Vagina (tissue), 2 donors: ENCODE measurements at places on chromosomes 11 and 22. TPM values are rescaled to one million over a fixed set of nuclear protein-coding genes. Genes with fewer than 3 reads are reported as not detected.

MYOD1 gene
- not detected for total RNA-seq

P2RX6 gene
- 1.7 TPM for total RNA-seq

ZP1 gene
- total RNA-seq: not detected

MAP6 gene
- total RNA-seq: 6.9 TPM

PRR33 gene
- not detected for total RNA-seq

POLR2F gene
- total RNA-seq: 57.9 TPM

SERPIND1 gene
- total RNA-seq: not detected

CELF1 gene
- 100 TPM for total RNA-seq

SPTBN2 gene
- 117 TPM for total RNA-seq

DNA sequence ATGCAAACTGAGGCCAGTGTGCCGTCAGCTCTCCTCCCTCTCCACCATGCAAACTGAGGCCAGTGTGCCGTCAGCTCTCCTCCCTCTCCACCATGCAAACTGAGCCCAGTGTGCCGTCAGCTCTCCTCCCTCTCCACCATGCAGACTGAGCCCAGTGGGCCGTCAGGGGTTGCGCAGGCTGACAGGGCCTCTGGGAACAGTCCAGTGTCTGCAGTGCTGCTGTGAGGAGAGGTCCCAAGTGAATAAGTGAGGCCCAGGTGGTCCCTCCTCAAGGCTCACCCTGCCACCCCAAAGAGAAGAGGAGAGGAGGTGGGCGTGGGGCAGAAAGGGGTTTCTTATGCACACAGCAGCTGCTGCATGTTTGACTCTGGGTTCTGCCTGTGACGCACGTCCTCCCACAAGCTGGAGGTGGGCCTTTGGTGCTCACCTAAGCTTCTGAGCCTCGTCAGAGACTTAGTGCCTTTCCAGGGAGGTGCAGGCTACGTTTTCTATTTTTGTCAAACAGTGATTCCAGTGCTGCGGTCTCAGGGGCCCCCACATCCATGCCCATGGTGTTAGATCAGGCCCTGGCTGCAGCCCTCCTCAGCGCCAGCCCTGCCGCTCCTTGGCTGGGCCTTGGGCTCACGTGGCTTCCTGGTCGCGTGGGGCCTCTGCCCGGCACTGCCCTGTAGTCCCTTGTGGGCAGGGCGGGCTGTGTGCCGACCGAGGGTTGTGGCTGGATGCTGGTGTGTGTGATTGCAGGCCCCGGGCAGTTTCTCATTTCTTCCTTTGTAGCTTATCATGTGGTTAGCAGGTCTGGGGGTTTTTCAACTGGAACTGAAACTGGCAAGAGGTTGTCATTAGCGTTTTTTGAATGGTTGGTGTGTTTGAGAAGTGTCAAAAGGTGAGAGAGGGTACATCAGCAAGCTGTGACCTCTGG, 7.1 kb downstream of the TPCN2 start:
- H3K4me3 ChIP-seq: no peak overlapping the region
- DNase-seq: no peak
- no peaks in the 10 kb centered on the region for H3K27me3 ChIP-seq
- H3K36me3 ChIP-seq: peaks cover 16% of the 10 kb centered on the region
- peaks cover 30% of the 10 kb centered on the region for H3K4me1 ChIP-seq

- H3K4me1 ChIP-seq: peaks cover 8% of the 10 kb centered on the region
- no peaks in the 10 kb centered on the region for H3K36me3 ChIP-seq
- no peaks in the 10 kb centered on the region for H3K27me3 ChIP-seq
- H3K27ac ChIP-seq: no peak overlapping the region
- DNase-seq: no peak
Observed at GRCh38 chr11:74538680-74539079, 45.2 kb upstream of the LIPT2 start.

- H3K4me1 ChIP-seq: no peaks in the 10 kb centered on the region
- H3K27ac ChIP-seq: no peak overlapping the region
- no peak overlapping the region for H3K4me3 ChIP-seq
- DNase-seq: no peak
- H3K36me3 ChIP-seq: no peaks in the 10 kb centered on the region
Observed at GRCh38 chr11:78941226-78941851, 366.7 kb upstream of the NARS2 start.

DNA sequence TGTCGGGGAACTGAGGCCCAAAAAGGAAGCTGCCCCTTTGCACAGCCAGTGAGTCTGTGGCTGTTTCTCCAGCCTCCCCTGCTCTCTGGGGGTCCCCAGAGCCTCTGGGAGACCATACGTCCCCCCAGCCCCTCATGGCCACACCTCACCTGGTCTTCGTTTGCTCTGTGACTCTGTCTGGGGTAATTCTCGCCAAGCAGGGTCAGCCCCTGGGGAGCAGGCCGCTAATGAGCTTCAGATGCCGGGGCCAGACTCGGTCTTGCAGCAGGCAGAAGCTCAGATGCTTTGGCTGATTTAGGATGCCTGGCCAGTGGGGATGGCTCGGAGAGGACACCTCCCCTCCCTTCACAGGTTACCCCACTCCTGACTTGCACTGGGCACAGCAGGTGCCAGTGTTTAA, 24.1 kb upstream of the WNT11 start:
- DNase-seq: no peak
- no peaks in the 10 kb centered on the region for H3K36me3 ChIP-seq
- no peak overlapping the region for H3K27ac ChIP-seq
- H3K27me3 ChIP-seq: no peaks in the 10 kb centered on the region

- peaks cover 19% of the 10 kb centered on the region for H3K4me1 ChIP-seq
- DNase-seq: no peak
- H3K27ac ChIP-seq: peak overlapping the region; percentile 49
- H3K36me3 ChIP-seq: no peaks in the 10 kb centered on the region
Observed at GRCh38 chr11:76747915-76748860, 35.0 kb upstream of the TSKU start.

GRCh38 chr11:83403691-83404389, 117.7 kb upstream of the CCDC90B start:
- no peaks in the 10 kb centered on the region for H3K4me1 ChIP-seq
- H3K27me3 ChIP-seq: no peaks in the 10 kb centered on the region
- no peak overlapping the region for H3K27ac ChIP-seq
- H3K36me3 ChIP-seq: no peaks in the 10 kb centered on the region
- no peak overlapping the region for H3K4me3 ChIP-seq
- DNase-seq: no peak

DNA sequence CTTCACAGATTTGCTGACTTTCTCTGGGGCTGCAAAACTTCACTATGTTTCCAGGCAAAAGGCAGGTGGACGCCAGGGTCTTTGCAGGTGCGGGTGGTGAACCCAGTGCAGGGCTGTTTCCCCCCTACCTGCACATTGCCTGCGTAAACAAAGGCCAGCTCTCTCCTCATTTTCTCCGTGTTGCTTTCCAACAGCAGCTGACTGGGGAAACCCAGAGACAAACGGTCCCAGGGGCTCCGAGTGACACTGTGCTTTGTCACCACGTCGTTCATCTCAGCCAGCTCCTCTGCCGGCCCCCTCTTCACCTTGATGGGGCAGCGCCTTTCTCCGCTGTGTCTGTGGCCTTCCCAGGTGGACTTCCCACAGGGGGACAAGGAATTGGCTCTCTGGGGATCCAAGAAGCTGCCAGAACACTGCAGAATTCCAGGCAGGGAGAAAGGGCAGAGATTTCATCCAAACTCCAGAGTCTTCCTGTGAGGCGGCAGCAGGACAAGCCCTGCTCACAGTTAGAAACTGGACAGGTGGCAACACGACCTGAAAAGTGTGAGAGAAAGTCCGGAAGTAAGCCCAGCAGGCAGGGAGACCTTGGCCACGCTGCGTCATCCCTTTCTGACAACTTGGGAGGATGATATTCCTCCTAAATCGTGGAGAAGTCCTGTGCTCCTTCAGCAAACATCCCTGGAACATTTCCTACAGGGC, 1493.7 kb downstream of the TBC1D22A start:
- no peak overlapping the region for H3K4me3 ChIP-seq
- no peaks in the 10 kb centered on the region for H3K27me3 ChIP-seq
- no peak for DNase-seq
- no peaks in the 10 kb centered on the region for H3K36me3 ChIP-seq
- no peak overlapping the region for H3K27ac ChIP-seq

- no peak overlapping the region for H3K27ac ChIP-seq
- H3K27me3 ChIP-seq: no peaks in the 10 kb centered on the region
- H3K4me1 ChIP-seq: no peaks in the 10 kb centered on the region
- no peaks in the 10 kb centered on the region for H3K36me3 ChIP-seq
- H3K4me3 ChIP-seq: no peak overlapping the region
- DNase-seq: no peak
Observed at GRCh38 chr22:45399712-45400445, 13.5 kb downstream of the SMC1B start.

DNA sequence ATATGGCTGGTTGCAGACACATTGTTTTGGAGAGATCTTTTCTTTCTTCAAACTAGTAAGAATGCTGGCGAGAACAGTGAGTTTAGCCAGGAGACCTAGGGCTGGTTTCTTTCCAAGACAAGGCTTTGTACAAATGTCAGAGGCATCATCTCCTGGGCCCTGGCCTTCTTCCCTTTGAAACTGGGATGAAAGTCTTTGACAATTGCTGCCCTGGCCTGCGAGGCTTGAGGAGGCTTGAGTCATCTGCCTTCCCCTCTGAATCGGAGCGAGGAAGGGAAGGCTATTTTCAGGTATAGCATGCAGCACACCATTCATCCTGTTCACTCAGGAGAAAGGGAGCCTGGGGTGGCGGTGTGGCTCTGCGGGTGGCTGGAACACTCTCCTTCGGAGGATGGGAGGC, 21.5 kb upstream of the PARVG start:
- H3K4me3 ChIP-seq: no peak overlapping the region
- H3K27ac ChIP-seq: no peak overlapping the region
- no peaks in the 10 kb centered on the region for H3K27me3 ChIP-seq
- no peak for DNase-seq
- H3K36me3 ChIP-seq: no peaks in the 10 kb centered on the region

- no peak overlapping the region for H3K4me3 ChIP-seq
- no peak for DNase-seq
- H3K27ac ChIP-seq: no peak overlapping the region
- H3K27me3 ChIP-seq: no peaks in the 10 kb centered on the region
Observed at GRCh38 chr11:104090767-104091166, 54.3 kb downstream of the DDI1 start.

- peak overlapping the region; percentile 75 for H3K27ac ChIP-seq
- no peak for DNase-seq
- H3K36me3 ChIP-seq: no peaks in the 10 kb centered on the region
- H3K4me1 ChIP-seq: peaks cover 65% of the 10 kb centered on the region
- no peaks in the 10 kb centered on the region for H3K27me3 ChIP-seq
Observed at GRCh38 chr11:62394825-62395538, 23.9 kb upstream of the SCGB1A1 start.

DNA sequence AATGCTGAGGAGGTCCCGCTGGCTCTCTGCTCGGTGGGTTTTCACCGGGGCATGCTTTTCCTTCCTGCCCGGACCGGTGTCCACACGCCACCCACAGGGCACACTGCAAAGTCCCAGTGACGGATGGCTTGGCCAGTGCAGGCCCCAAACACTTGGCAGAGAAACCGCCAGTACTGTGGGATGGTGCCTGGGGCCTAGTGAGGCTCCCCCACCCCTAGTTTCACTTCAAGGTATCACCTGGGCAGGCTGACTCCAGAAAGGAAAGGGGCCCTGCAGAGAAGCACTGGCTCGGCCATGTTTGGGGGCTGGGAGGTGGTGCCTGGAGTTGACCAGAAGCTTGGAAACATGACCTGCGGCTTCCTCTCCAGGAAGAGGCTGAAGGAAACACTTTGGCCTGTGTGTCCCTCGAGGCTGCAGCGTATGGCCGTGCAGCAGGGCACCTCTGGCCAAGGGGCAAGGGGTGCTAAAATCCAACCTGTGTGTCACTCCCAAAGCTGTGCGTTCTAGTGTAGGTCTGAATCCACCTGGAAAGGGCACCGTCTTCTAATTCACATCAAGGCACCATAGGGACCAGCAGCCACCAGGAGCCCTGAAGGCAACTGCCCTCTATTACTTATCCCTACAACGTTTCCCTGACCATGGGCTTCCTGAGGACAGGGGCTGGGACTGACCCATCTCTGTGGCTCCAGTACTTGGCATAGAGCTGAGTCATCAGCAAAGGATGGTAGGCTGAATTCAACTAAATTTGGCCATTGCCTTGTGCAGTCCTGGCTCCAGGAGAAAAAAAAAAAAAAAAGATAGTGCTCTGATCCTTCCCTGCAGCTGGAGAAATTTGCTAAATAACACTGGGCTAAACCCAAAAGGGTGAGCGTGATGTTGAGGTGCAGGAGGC, 22.6 kb downstream of the TPBGL start:
- DNase-seq: no peak
- peaks cover 7% of the 10 kb centered on the region for H3K36me3 ChIP-seq
- H3K4me1 ChIP-seq: peaks cover 9% of the 10 kb centered on the region
- H3K27ac ChIP-seq: no peak overlapping the region
- H3K27me3 ChIP-seq: no peaks in the 10 kb centered on the region
- H3K4me3 ChIP-seq: no peak overlapping the region

DNA sequence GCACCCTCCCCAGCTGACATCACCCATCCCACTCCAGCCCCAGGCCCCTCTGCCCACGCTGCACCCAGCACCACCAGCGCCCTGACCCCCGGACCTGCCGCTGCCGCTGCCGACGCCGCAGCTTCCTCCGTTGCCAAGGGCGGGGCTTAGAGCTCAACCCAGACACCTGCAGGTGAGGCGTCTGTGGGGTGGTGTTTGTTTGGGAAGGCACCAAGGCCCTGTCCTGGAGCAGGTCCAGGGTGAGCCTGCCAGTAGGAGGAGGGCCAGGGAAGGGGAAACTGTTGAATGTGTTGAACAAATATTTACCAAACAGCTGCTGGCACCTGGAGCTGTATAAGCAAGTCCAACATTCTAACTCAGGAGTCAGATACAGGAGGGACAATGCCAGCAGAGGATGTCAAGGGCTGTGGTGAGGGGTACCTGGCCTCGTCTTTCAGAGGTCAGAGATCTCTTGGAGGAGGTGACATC, 3.1 kb downstream of the VEGFB start:
- no peaks in the 10 kb centered on the region for H3K36me3 ChIP-seq
- peak overlapping the region; percentile 56 for H3K27ac ChIP-seq
- no peak overlapping the region for H3K4me3 ChIP-seq
- no peak for DNase-seq
- H3K27me3 ChIP-seq: no peaks in the 10 kb centered on the region
- peaks cover 55% of the 10 kb centered on the region for H3K4me1 ChIP-seq

GRCh38 chr11:123431619-123432018, 1.6 kb downstream of the GRAMD1B start:
- no peaks in the 10 kb centered on the region for H3K27me3 ChIP-seq
- no peak overlapping the region for H3K4me3 ChIP-seq
- no peak for DNase-seq
- no peaks in the 10 kb centered on the region for H3K36me3 ChIP-seq

GRCh38 chr11:129230006-129230405, 37.9 kb upstream of the ARHGAP32 start:
- no peak overlapping the region for H3K4me3 ChIP-seq
- H3K27ac ChIP-seq: no peak overlapping the region

GRCh38 chr11:64582885-64583284, 8.1 kb upstream of the SLC22A12 start:
- no peaks in the 10 kb centered on the region for H3K36me3 ChIP-seq
- H3K27ac ChIP-seq: no peak overlapping the region
- H3K4me3 ChIP-seq: no peak overlapping the region
- H3K4me1 ChIP-seq: no peaks in the 10 kb centered on the region
- H3K27me3 ChIP-seq: no peaks in the 10 kb centered on the region

- H3K4me3 ChIP-seq: no peak overlapping the region
- H3K4me1 ChIP-seq: peaks cover 10% of the 10 kb centered on the region
- no peak overlapping the region for H3K27ac ChIP-seq
- DNase-seq: no peak
Observed at GRCh38 chr11:110069158-110069737, 23.9 kb upstream of the ZC3H12C start.

GRCh38 chr11:77593883-77594282, 4.1 kb downstream of the AQP11 start:
- no peak overlapping the region for H3K4me3 ChIP-seq
- H3K27ac ChIP-seq: no peak overlapping the region
- no peak for DNase-seq
